ENCODE measurements at places on chromosomes 3 and 15.

DNA sequence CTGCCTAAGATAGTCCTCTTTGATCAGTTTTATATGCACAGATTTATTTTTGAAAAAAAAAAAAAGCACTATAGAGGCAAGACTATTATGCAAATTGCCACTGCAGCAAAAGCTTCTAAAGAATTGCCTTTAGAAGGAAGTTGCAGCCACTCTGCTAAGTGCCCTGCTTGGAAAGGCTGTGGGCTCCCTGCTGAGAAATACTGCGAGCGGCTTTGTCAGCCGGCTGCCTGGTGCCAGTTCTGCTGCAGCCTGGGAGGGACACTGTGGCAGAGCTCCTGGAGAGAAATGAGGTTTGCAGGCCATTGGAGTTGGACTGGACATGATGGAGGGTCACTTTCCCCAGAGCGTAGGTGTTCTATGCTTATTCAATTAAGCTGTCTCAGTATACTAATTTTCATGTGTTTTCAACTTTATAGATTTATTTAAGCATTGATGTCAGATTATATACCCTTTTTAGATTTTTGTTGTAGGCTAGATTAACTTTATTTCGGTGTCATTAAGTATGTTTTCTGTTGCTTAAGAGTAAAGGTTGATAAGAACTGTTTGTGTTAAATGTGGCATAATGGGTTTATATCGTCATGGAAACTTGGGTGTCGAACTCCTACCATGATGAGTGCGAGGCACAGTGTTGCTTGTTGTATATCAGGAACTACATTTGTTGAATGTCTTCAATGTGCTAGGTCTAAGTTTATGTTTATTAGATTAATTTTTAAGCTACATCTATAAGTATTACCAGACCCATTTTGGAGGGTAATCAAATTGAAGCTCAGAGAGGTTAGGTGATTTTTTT lies 6.6 kb downstream of the MAP2K5 start:
- no peak for DNase-seq

GRCh38 chr15:27648359-27648758 lies 450.8 kb downstream of the OCA2 start:
- DNase-seq, result no peak

DNA sequence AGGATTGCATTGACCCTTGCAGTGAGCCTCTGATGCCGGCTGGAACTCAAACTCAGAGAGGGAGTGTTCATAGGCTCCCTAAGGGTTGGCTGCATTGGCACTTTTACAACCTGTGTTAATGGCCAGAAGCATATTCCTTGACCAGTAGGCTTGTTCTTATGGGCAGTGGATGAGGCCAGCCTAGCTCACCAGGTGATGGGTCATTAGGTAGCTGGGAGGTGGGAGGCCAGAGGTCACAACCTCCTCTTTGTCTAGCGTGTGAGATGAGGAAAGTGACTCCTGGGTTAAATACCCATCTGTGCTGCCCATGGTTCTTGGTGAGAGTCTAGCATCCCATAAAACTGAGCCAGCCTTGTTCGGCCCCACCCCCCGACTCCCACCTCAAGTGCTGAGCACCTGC lies 275.7 kb upstream of the CTNNB1 start:
- DNase-seq, result no peak

- DNase-seq, result no peak
These were observed 93.6 kb downstream of the TBC1D2B start for GRCh38 chr15:77983708-77984445.

- no peak for DNase-seq
These were observed 732 bp downstream of the SAXO2 start for GRCh38 chr15:82263350-82263749.

DNA sequence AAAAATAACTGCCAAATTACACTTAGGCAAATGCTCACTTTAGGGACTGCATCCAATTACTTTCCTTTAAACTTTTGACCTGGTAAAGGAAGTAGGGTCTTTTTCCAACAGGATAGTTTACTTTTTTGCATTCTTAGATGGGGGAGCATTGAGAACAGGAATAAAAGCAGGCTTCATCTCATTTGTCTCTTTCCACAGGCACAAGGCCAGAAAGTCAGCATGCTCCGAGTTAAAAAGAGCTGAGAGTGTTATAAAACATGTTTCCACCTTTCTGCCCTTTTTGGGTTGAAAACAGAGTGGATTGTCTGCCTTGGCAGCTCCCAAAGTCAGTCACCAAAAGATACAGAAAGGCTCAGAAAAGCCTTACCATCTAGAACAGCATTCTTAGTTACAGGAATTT lies 404.9 kb upstream of the ALCAM start:
- no peak for DNase-seq

DNA sequence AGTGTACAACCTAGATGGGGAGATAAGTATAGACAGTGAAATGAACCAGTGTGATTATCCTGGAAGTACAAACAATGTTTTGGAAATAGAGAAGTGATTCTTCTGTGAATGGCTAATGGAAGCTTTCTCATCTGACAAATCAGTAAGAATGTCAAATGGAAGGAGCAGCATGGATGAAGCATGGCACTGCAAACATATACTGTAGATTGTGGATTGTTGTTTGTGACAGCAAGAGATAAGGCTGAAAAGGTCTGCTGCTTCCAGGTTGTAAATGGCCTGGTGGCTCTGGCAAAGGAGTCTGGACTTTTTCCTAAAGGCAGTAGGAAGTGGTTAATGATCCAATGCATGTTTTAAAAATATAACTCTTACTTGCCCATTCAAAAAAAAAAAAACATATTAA lies 71.3 kb downstream of the FBN1 start:
- no peak for DNase-seq

DNA sequence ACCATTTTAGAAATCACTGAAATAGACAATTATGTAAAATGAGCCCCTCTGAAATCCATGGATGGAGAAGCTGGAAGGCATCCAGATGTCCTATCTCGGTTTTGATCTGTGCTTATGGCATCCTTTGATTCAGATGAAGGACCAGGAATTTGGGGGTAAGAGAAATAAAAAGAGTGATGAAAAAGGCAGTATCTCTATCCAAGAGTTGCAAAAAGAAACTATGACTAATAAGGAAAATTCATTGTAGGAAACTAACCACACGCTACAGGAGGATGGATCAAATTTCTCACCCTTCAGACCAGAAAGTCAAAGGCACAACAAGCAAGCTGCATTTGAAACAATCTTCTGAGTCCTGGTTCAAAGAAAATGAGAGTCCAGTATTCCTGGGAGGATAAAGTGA lies 34.8 kb downstream of the SRGAP3 start:
- no peak for DNase-seq

DNA sequence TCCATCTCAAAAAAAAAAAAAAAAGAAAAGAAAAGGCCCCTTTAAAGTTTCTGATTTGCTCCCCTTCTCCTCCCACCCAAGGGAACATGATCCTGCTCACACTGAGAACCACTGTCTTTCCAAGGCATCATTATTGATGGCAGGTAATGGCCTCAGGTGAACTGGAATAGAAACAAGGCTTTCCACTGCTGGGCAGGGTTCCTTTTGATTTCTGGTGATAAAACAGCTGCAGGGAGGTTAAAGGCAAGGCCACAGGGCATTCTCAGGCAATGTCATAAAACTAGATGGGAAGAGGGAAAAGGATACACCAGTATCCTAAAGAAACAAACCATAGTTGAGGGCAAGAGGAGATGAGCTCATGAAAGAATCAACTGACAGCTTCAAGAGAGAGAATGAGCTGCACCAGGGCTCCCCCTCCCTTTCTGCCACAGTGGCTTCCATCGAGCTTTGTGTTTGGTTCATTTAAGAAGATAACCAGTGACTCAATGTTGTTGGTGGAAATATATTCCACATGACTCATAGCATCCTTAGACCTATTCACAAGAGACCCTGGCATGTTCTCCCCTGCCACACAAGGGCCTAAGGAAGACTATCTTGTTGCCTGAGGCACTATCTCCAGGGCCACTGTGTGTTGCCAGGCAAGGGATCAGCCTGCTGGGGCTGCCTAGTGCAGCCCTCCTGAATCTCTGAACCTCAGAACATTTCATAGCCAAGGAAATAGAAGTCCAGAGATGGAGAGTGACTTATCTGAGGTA lies 86.4 kb downstream of the WDR76 start:
- DNase-seq, result no peak

DNA sequence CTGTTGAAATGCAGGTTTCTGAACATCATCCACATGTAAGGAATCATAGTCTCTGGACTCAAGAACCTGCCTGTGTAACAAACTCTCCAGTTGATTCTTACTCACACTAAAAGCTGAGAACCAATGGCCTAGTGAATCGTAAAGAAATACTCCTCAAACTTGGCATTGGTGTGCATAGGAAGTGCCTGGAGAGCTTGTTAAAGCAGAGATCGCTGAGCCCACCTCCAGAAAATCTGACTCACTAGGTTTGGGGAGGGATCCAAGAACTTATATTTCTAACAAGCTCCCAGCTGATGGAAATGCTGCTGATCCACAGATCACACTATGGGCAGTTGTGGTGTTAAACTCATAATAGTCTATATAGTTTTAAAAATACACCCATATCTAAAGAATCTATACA lies 55.8 kb upstream of the LMCD1 start:
- DNase-seq, result no peak

- DNase-seq, result no peak
These were observed 77.2 kb downstream of the EOMES start for GRCh38 chr3:27644941-27645340.

DNA sequence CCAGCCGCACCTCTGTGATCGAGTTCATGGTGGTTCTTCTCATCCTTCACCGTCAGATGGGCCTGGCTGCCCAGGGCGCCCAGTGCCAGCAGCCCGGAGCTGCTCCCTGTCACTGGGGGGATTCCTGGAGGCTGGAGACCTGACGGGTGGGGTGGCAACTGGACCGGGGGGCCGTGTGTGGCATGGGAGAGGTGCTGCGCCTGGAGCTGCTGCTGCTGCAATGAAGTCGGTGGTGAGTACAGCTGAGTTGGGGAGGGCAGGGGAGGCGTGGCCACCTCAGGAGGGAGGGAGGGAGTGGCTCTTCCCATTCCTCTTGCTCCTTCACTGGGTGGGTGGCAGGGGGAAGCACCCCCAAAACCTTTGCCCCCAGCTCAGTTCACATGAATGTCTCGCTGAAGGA lies 31.7 kb downstream of the TLE3 start:
- DNase-seq, result no peak

DNA sequence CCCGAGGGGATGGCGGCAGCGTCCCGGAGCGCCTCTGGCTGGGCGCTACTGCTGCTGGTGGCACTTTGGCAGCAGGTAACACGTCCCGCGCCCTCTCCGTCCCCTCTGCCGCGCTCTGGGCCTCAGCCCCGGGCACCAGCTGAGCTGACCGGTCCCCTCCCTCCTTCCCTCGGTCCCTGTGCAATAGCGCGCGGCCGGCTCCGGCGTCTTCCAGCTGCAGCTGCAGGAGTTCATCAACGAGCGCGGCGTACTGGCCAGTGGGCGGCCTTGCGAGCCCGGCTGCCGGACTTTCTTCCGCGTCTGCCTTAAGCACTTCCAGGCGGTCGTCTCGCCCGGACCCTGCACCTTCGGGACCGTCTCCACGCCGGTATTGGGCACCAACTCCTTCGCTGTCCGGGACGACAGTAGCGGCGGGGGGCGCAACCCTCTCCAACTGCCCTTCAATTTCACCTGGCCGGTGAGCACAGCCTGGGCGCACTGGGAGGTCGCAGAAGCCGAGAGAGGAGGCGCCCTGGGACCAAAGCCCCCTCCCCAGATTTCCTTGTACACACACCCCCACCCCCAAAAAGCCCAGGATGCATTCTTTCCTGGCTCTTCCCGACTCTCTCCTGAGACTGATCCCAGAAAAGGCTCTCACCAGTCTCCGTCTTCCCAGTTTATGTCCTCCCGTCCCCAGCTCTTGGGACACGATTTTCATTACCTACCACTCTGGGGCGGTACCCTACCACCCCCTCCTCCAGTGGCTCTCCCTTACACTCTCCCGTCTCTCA lies 705 bp downstream of the DLL4 start:
- DNase-seq, result no peak

DNA sequence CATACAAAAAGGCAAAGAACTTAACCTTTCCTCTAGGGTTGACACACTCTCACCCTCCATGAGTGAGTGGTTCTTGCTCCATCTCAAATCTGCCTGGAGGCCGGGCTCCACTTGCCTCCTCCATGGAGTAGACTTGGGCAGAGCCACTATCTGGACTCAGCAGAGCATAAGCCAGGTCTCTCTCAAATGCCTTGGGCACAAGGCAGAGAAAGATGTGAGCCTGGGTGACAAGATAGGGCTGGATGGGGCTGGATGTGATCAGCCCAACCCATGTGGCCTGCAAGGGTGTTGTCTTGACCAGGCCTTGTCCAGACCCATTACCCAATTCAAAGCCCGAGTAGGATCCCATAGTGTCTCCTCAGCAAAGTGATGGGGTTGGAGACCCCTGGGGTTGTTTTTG lies 4.2 kb upstream of the RPL29 start:
- no peak for DNase-seq

GRCh38 chr15:100008258-100008657 lies 275.0 kb upstream of the LYSMD4 start:
- DNase-seq, result no peak

- DNase-seq, result no peak
These were observed 31.7 kb downstream of the PSTPIP1 start for GRCh38 chr15:77026501-77027110.

- DNase-seq, result no peak
These were observed 9.6 kb upstream of the ATP13A3 start for GRCh38 chr3:194496217-194496919.

DNA sequence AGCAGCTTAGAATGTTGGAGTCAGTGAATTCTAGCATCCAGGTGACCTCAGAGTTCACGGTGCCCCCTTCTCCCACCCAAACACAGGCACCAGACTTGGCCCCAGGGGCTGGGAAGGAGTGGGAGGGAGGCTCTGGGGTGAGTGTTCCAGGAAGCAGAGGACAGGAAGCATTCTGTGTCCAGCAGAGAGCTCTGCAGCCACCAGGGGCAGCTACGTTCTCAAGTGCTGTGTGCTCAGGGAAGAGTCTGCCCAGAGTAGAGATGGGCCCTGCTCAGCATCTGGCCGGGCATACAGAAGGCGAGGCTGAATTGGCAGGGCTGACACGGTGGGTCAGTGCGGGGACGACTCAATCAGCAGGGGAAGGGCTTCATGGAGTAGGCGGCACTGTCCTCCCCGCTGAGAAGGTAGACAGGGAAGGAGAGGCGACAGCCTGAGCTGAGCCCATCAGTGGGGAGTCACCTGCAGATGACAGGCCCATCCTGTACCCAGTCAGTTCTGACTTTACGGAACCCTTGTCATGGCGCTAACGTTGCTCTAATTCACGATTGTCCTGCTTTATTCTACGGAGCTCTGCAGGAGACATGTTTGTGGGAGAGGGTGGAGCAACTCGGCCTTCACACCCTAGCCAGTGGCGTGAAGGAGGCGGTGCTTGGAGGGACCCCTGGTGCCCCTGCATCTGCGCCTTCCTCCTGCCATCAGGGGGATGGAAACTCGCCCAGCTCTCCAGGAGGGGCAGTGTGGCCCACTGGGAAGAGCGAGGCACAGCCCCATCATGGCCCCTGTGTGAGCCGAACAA lies 82.2 kb downstream of the C3orf70 start:
- no peak for DNase-seq

DNA sequence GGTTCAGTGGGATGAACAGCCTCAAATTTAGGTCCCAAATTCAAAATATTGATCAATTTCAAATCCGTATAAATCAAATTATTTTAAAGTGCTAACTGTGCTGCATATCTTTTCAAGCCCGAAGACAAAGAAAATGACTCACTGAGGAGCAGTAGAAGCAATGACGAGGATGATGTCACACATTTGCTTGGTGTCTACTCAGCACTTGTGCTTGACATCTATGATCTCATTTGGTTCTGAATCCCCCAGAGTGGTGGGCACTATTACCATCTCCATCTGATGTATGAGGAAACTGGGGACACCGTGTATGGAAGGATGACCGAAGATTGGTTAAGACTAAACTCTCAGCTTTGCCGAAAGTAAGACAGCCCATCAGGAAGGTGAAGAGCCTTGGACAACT lies 136.5 kb upstream of the CHRNA7 start:
- no peak for DNase-seq

Data from activated gamma-delta T cell treated with anti-CD3 and anti-CD28 coated beads, Interleukin-2, amount 50 U/mL, for 16 hours (primary cell).